Colonic mucosa (tissue), 4 donors: ENCODE measurements at places on chromosomes 13 and 19.
A peak's percentile ranks its signal among the peaks of the same experiment; 100 is the strongest.

GRCh38 chr13:103255587-103256301, 189.5 kb upstream of the SLC10A2 start:
- no peak for DNase-seq

GRCh38 chr19:49287141-49287770, 37.7 kb downstream of the SLC6A16 start:
- DNase-seq, result no peak

- DNase-seq, result no peak
These were observed 369.2 kb downstream of the GPC5 start for GRCh38 chr13:91767651-91768050.

DNA sequence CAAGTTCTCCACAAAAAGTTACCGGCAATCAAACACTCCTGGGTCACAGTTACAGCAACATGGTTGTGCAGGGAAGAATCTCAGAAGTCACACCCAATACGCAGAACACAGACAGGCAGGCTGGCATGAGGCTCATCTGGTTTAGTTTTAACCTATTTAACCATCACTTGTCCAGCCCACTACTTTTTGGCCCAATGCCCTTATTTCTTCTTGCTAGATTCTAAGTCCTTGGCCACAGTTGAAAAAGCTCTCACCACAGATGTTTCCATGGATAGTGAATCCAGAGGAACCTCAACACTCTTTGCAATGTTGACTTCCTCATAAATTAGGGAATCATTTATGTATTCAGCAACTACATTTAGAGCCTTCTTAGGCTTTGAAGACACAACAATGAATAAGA, 50.7 kb upstream of the FNDC3A start:
- no peak for DNase-seq

DNA sequence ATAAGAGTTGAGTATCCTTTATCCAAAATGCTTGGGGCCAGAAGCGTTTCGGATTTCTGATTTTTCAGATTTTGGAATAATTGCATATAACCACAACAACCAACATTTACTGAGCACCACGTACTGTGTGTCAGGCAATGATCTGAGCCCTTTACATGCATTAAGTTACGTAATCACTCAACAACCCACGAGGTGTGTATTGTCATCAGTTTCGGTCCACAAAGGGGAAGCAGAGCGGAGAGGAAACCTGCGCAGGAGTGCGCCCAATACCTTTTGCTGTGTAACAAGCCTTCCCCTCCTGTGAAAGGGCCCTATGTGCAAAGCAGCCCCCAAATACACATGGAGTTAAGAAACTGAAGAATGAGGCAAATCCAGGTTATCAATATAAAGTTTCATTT, 20.7 kb upstream of the NLRP12 start:
- DNase-seq, result no peak

GRCh38 chr13:27965343-27965739, 3.8 kb downstream of the CDX2 start:
- peak; percentile 37 for DNase-seq

GRCh38 chr13:28741084-28741491, 22.3 kb upstream of the SLC46A3 start:
- DNase-seq, result no peak

DNA sequence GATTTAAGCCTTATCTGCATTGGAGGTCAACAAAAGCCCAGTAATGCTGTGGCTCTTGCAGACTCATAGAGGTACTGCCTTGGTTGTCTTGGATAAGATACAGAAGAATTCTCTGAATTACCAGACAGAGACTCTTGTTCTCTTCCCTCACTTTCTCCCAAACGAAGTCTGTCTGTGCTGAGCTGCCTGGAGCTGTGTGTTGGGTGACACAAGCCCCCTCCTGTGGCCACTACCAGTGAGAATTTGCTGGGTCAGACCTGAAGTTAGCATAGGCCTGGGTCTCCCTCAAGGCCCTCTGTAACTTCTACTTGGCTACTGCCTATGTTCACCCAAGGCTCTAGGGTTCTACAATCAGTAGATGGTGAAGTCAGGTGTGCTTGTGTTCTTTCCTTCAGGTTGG, 413.0 kb downstream of the PCDH20 start:
- DNase-seq, result no peak

DNA sequence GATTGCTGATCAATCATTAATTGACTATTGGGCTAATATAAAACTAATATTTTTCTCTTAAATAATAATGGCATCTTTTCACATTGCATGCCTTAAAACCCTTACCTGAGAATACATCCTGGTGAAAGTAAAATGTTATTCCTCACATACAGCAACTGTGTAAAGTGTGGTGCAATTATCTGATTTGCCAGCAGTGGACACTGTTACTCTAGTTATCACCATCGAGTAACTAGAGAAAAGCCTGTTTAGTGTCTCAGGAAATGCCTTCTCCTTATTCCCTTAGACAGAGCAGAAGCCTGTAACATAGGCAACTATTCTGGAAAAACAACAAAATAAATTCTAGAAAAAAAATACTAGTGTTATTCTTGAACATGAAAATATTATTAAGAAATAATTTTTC, 459.8 kb downstream of the FGF14 start:
- peak; percentile 23 for DNase-seq

DNA sequence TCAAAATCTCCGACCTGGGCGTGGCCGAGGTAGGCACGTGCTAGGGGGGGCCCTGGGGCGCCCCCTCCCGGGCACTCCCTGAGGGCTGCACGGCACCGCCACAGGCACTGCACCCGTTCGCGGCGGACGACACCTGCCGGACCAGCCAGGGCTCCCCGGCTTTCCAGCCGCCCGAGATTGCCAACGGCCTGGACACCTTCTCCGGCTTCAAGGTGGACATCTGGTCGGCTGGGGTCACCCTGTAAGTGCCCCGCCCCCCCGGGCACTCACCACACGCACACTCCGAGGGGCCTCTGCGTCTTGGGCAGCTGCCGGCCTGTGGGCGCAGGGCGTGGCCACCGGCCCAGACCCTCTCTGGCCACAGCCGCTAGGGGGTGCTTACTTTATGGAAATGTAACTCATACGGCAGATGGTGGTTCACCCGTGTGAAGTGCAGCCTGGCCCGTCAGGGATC, 14.9 kb downstream of the STK11 start:
- DNase-seq, result no peak

DNA sequence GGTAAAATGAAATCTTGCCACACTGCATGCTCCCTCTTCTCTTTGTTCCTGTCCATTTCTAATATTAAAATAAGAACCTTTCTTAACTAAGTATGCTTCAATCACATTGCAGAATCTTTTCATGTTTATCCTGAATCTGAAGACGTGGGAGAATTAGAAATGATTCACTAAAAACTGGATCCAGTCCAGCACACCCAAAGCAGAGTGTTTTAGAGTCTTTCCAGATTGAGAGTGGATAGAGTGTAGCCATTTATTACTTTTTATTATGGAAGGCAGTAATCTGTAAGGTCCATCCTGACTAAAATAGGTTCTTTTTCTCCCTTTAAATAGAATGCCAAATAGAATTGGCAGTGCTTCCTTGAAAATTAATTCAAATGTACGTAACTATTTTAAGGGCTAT, 453.5 kb downstream of the TDRD3 start:
- DNase-seq, result no peak

DNA sequence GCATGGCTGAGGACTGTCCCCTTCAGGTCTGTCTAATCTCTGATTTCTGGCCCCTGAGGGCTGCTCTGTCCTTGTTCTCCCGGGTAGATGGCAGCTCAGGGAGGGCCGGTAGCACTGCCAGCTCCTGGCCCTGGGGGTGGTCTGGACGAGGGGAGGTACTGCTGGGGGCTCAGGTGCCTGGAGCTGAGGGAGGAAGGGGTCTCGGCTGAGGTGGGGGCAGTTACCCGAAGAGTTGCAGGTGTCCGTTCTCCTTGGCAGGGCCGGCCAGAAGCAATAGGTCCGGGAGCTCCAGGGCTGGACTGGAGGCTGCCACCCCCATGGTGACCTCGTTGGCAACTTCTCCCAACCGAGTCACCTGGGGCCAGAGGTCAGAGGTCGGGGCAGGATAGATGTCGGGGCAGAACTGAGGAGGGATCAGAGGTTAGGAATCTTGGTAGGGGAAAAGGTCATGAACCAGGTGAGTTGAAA, 1.2 kb upstream of the EMC10 start:
- DNase-seq, result no peak

DNA sequence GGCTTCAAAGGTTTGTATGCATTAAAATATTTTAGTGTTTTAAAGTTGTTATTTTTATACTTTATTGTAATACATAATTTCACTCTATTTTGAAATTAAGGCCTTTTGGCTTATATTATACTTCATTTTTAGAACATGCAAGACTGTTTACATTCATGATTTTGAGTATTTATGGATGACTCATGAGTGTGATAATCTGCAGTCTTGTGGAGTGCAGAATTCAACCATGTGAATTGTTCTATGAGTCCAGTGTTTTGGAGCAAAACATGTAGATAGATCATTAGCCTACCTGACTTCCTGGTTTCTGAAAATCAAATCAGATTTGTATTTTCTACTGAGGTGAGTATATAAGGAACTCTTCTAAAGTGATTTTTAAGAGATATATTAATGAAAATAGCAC, 241.8 kb downstream of the PCCA start:
- DNase-seq, result no peak

DNA sequence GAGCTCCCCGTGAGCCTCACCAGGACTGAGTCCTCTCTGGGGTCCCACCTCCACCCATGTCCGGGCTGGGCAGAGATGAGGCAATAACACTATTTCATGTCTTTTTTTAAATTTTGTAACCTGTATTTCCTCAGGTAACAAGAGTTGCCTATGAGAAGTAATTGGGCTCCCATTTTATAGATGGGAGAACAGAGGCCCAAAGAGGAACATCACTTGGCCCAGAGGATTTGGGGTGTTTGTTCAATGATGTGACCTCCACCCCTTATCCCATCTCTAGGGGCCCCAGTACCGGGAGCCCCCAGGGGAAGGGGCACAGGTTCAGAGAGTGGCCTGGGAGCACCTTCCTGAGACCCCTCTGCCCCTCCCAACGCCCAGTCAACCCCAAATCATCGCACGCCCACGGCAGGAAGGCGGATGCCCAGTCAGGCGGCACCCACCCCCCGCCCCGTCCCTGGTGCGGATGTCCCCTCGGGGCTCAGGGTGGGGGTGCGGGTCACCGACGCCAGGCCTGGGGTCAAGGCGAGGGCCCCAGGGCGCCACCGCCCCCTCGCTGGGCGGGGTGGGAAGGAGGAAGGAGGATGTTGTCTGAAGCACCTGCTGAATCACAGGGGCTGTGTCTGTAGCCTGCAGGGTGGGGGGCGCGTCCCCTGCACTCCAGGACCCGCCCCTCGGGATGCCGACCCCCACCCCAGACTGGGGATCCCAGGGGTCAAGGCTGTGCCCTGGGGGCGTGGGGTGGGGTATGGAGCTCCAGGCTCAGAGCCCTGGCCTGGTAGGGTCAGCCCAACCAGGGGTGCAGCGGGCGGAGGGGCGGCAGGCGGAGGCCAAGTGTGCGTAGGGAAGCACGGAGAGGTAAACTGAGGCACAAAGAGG, 9.0 kb upstream of the CIRBP start:
- DNase-seq, result peak; percentile 62

- no peak for DNase-seq
These were observed 81.9 kb downstream of the ZNF726 start for GRCh38 chr19:23996549-23996948.

DNA sequence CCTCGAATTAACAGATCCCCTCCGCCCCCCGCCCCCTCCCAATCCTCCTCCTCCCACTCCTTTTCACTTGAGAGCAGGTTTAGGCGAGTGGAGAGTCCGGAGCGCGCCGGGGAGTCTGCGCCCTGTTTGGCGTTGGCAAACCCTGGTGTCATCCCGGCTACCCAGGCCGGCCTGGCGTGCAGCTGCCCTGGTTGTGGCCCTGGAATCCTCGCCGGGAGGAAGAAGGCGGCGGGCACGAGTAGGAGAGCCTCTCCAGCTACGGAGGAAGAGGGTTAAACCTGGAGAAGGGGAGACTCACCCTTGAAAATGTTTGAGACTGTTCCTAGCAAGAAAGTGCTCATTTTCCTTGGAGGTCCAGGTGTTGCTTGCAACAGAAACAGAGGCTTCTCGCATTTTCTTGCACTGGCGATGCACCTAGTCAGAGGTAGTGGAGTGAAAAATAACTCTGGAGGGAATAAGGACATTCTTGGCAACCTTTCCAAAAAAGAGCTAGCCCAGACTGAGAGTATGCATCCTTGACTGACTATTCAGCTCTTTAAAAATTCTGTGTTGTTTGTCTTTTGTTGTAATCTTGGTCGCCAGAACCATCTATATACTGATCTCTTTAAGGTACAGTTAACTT, 1.3 kb upstream of the SOX21 start:
- no peak for DNase-seq

DNA sequence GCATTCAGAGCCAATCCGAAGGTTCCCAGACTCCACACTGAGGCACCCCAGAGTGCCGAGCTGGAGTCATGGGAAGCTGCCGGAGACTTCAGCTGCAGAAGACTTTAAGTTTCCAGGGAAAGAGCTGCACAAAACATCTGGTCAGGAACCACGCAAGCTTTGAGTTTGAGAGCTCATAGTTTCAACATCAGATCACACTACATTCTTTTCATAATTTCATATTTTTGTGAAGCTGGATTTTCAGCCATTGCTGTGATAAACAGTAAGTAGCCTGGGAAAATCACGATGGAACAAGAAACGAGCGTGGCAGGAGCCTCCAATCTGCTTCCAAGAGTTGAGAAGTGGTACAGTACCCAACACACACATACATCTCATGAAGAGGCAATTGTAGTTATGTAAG, 25.5 kb upstream of the ATP12A start:
- peak; percentile 5 for DNase-seq

GRCh38 chr13:101552786-101553185, 100.3 kb downstream of the ITGBL1 start:
- DNase-seq, result no peak

GRCh38 chr13:64538711-64539110, 2691.4 kb downstream of the PCDH9 start:
- DNase-seq, result no peak

DNA sequence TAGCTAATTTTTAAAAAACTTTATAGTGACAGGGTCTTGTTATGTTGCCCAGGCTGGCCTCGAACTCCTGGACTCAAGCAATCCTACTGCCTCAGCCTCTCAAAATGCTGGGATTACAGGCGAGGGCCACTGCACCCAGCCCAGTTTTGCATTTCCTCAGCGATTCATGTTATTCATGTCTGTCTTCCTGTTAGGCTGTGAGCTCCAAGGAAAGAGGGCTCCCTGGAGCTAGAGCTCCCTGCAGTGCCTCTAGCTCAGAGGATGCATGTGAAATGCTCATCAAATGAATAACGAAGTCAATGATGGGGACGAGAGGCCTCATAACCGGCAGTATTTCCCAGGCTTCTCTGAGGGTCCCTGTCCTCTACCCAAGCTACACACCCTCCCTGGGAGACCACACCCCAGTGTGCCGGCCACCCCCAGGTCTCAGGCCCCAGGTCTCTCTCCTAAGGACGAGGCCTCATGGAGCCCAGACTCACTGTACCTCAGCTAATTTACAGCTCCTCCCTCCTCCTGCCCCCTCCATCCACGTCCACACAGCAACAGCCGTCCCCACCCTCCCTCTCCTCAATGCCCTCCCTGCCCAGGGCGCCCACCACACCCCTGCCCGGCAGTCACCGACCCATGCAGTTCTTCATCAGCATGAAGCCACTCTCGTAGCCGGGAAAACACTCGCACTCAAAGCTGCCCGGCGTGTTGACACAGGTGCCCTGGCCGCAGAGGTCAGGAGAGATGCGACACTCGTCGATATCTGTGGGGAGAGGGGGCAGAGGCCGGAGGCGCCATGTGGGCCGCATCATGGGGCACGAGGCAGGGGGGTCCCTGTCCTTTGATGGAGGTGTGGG, 28.5 kb downstream of the FBN3 start:
- DNase-seq, result no peak

- no peak for DNase-seq
These were observed 63.1 kb downstream of the ZDHHC20 start for GRCh38 chr13:21395953-21396352.

GRCh38 chr19:33132425-33132824, 511 bp downstream of the WDR88 start:
- DNase-seq, result no peak
